ENCODE measurements at places on chromosomes 11 and 22. TPM values are rescaled to one million over a fixed set of nuclear protein-coding genes. Genes with fewer than 3 reads are reported as not detected.

The TP53I11 gene
- 23.5 TPM for polyA plus RNA-seq

The TMEM191B gene
- polyA plus RNA-seq: 5.3 TPM

The SGSM1 gene
- 3.0 TPM for polyA plus RNA-seq

The CBLIF gene
- polyA plus RNA-seq: not detected

The VWCE gene
- 9.7 TPM for polyA plus RNA-seq

The KCNJ4 gene
- 0.23 TPM for polyA plus RNA-seq

The APOBEC3F gene
- 3.5 TPM for polyA plus RNA-seq

The OR4X1 gene
- not detected for polyA plus RNA-seq

The LMO2 gene
- 2.7 TPM for polyA plus RNA-seq

The KRTAP5-5 gene
- not detected for polyA plus RNA-seq

The MMP3 gene
- polyA plus RNA-seq: not detected

The OR8G1 gene
- polyA plus RNA-seq: not detected

The IL17REL gene
- polyA plus RNA-seq: not detected

The SCGB1C1 gene
- polyA plus RNA-seq: not detected

The DDIAS gene
- 16.5 TPM for polyA plus RNA-seq

The CLCF1 gene
- 0.17 TPM for polyA plus RNA-seq

The CFAP300 gene
- 5.3 TPM for polyA plus RNA-seq

The OR1S1 gene
- not detected for polyA plus RNA-seq

The ACTN3 gene
- polyA plus RNA-seq: 7.3 TPM

The FAM180B gene
- polyA plus RNA-seq: not detected

The BIK gene
- 9.6 TPM for polyA plus RNA-seq

The P2RX6 gene
- polyA plus RNA-seq: not detected

The ELMOD1 gene
- 1.6 TPM for polyA plus RNA-seq

The KRTAP5-6 gene
- polyA plus RNA-seq: not detected

The NDUFV1 gene
- 104 TPM for polyA plus RNA-seq

The APOBEC3A gene
- polyA plus RNA-seq: not detected

The KCNJ5 gene
- polyA plus RNA-seq: not detected

All from GM23338 (cell line).